Neural crest cell (in vitro differentiated cells): ENCODE measurements at places on chromosomes 3 and 15.

DNA sequence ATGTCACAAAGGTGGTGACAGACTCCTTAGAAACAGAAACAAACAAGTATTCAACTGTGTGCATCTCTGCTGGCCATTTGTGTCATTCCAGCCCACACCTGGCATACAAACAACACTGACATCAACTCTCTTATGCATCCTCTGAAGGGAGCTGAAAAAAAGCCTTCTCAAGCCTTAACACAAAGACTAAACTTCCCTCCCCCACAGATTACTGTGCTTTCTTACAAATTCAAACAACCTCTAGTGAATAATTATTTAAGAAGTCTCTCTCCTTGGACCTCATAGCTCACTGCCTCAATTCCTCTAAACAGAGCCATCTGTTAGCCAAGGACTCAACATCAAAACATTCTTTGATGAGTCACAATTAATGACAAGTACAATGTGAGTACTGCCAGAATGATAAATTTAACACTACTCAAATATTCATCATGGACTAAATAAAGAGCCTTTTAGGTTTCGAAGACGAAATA lies 132.1 kb downstream of the WDR76 start:
- DNase-seq: no peak

- DNase-seq: no peak
Measured at GRCh38 chr3:154943981-154944380, 136.1 kb upstream of the MME start.

- no peak for DNase-seq
Measured at GRCh38 chr15:44616974-44617373, 46.5 kb downstream of the SPG11 start.

DNA sequence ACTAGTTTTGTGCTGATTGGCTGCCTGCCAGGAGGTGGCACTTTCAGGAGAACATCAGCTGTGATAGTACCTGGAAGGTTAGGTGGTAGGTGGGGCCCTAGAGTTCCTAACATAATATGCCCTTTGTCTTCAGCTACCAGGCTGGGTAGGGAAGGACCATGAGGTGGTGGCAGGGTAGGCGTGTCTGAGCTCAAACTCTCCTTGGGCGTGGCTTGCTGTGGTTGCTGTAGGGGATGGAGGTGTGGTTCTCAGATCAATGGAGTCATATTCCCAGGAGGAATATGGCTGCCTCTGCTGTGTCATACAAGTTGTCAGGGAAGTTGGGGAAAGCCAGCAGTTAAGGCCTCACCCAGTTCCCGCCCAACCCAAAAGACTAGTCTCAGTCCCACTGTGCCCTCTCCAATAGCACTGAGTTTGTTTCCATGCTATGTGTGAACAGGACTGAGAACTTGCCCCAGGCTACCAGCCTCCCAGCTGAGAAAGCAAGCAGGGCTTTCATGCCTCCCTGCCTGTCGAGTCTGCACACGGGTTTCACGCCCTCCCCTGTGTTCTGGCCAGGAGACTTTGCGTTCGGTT lies 107.7 kb downstream of the CHCHD4 start:
- no peak for DNase-seq

- no peak for DNase-seq
Measured at GRCh38 chr15:90020021-90020735, 19.1 kb downstream of the ZNF710 start.

DNA sequence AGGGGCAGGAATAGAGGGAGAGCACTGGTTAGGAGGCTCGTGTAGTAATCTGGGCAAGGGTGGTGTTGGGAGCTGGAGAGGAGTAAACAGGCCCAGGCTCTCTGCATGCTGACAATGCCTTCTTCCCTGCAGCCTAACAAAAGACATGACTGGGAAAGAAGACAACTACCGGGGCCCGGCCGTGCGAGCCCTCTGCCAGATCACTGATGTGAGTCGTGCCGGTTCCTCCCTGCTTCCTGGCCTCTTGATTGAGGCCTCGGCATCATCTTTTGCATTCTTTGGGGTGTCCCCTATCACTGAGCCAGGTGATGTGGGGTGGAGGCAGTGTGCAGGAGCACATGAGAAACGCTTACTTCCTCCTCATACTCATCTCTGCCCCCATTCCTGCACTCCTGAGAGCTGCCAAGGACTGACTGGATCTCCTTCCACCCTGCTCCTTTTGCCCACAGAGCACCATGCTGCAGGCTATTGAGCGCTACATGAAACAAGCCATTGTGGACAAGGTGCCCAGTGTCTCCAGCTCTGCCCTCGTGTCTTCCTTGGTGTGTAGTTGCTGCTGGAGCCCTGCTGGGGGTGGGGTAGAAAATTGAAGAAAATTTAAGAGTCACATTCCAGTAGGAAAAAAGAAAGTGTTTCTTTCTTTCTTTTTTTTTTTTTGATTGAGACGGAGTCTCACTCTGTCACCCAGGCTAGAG lies 5.3 kb downstream of the COPG1 start:
- DNase-seq: no peak

DNA sequence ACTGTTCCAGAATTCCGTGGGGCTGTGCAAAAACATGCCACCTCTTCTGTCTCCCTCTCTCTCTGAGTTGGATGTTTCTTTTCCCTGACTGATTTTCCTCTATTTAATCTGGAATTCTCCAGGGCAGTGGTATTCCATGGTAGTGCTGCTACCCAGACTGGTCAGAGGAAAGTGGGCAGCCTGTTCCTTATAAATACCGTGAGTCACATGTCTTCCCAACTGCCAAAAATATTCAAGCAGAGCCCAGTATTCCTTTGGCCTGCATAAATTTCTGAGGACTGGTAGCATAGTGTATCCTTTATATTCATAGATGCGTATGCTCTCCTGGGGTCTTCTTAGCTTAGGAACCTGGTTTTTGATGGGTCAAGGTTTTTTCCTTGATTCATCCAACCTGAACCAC lies 40.9 kb downstream of the CEMIP start:
- no peak for DNase-seq

DNA sequence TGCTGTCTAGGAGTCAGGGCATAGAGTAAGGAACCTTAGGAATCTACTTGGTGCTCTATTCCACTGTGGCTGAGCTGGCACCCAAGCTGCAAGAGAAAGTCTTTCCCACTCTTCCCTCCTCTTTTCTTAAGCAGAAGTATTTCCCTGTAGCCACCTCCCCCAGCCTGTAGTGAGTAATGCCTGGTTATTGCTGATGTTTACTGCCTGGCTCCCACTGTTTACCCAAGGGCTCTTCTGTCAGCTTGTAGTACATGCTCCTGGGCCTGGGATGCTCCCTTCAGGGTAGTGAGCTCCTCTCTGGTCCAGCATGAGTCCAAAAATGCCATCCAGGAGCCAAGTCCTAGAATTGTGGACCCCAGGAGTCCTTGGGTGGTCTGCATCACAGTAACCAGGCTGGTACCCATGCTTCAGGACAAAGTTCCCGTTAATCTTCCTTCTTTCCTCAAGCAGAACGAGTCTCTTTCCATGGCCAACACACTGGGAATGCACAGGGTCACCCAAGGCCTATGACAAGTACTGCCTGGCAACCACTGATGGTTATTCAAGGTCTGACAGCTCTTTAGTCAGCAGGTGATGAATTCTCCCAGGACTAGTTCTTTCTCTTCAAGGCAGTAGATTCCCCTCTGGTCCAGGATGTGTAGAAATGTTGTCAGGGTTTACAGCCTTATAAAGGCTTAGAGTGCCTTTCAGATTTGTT lies 17.6 kb downstream of the GALK2 start:
- DNase-seq: no peak

DNA sequence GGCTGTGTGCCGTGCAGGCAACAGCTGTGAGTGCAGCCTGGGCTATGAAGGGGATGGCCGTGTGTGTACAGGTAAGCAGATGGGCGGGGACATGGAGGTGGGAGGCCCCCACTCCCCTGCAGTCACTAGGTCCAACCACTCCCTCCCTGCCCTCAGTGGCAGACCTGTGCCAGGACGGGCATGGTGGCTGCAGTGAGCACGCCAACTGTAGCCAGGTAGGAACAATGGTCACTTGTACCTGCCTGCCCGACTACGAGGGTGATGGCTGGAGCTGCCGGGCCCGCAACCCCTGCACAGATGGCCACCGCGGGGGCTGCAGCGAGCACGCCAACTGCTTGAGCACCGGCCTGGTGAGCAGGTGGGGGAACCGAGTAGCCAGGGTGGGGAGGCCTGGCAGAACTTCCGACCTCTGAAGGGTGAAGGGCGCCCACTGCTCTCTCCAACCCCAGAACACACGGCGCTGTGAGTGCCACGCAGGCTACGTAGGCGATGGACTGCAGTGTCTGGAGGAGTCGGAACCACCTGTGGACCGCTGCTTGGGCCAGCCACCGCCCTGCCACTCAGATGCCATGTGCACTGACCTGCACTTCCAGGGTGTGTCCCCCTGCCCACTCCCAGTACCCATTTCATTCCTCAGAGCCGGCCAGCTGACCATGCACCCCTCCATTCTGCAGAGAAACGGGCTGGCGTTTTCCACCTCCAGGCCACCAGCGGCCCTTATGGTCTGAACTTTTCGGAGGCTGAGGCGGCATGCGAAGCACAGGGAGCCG lies 11.6 kb downstream of the NT5DC2 start:
- no peak for DNase-seq

GRCh38 chr15:99169769-99170311 lies 65.0 kb downstream of the SYNM start:
- DNase-seq: no peak

DNA sequence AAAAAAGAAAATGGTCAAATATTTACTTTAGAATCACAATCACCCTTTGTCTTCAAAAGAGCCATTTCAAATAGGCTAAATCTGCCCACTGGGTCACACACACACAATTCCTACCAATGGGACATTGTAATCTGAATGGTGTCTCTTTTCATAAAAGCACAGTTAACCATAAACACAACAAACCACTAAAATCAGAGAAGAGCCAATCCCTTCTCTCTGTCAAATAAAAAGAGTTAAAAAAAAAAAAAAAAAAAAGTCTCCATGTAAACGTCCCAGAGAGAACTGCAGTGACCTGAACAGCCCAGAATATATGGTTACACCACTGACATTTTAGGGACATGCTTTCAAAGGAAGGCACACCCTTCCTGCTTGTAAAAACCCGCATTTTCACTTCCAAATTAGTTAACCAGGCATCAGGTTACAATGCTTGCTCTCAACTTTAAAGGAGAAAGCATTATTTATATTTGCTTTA lies 63.7 kb downstream of the PRICKLE2 start:
- no peak for DNase-seq

DNA sequence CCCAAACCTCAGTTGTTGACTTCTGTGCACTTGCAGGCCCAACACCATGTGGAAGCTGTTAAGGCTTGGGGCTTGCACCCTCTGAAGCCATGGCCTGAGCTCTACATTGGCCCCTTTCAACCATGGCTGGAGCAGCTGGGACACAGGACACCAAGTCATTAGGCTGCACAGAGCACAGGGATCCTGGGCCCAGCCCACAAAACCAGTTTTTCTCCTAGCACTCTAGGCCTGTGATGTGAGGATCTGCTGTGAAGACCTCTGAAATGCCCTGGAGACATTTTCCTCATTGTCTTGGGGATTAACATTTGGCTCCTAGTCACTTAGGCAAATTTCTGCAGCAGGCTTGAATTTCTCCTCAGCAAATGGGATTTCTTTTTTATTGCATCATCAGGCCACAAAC lies 1255.7 kb downstream of the ZPLD1 start:
- DNase-seq: no peak

- DNase-seq: peak; percentile 36
Measured at GRCh38 chr3:184361932-184362667, 590 bp downstream of the POLR2H start.

DNA sequence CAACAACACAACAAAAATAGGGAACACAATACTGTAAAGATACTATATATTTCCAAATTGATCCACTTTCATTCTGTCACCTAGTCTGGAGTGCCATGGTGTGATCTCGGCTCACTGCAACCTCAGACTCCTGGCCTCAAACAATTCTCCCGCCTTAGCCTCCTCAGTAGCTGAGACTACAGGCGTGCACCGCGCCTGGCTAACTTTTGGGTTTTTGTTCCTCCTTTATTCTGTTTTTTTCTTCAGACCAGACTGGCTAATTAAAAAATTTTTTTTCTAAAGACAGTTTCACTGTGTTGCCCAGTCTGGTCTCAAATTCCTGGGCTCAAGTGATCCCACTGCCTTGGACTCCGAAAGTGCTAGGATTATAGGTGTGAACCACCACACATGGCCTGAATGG lies 5.3 kb downstream of the BCL2L10 start:
- no peak for DNase-seq

DNA sequence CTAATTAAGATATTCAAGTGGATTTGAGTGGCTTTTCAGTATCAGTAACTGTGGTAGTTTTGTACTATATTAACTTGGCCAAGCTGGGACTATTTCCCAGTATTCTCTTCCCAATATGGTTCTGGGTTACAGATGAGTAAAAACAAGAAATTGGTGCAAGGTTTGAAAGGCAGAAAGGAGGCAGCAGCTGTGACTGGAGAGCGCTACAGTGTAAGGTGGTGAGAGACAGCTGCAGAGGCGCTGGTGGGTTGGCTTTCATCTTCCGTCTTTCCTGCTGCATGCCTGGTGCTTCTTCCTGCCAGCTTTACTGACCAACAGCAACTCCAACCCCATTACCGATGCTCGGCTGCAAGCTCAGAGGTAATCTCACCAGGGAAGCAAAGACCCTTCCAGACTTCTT lies 9.8 kb downstream of the DPH3 start:
- DNase-seq: no peak

DNA sequence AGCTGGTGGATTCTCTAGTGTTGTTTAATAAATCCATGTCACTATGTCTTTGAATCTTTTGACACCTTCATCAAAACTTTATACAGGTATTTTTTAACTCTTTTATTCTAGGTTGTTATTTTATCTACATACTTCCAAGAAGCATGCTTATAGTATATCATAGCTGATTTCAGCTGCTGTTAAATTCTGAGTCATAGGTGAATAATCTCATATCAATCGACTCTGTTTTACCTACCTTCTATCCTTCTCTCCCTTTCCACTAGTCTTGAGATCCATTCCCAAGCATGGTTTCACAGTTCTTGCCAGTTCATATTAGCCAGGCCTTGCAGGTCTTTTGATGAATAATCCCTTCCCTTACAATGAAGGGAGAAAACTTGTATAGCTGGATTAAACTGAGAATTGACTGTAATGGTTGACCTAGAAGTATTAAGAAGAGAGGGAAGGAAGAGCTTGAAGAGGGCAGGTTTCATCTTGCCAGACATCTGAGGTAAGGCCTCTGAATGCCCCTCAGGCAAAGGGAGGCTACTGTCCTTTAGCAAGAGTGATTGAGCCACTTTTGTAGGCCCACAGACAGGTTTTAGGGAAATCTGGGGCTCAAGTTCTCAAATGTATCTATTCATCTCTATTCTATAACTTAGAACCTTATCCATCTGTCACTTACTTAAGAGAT lies 146.4 kb downstream of the EPHA6 start:
- no peak for DNase-seq

DNA sequence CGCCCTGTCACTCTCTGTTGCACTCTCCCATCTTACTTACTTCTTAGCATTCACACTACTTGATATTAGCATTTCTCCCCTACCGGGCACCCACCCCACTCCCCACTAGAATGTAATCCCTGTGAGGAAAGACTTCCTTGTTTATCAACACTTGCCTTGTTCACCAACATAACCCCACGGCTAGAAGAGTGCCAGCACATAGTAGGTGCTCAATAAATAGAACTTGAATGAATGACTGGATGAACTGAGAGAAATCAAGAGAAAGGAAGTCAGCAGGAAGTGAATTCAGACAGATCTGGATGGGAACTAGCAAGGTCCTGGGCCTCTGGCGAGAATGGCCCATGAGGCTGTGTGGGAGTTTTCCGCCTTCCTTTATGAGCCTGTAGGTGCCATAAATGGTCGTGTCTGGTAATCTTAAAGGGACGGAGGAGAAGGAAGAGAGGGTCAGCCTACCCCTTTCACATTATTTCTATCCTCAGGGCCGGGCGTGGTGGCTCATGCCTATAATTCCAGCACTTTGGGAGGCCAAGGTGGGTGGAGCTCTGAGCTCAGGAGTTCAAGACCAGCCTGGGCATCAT lies 42.4 kb upstream of the HERC1 start:
- DNase-seq: no peak
